ENCODE measurements at places on chromosomes 6 and 20. TPM values are rescaled to one million over a fixed set of nuclear protein-coding genes. Genes with fewer than 3 reads are reported as not detected.

PDCD2 gene
- 28.1 TPM for total RNA-seq

DNA sequence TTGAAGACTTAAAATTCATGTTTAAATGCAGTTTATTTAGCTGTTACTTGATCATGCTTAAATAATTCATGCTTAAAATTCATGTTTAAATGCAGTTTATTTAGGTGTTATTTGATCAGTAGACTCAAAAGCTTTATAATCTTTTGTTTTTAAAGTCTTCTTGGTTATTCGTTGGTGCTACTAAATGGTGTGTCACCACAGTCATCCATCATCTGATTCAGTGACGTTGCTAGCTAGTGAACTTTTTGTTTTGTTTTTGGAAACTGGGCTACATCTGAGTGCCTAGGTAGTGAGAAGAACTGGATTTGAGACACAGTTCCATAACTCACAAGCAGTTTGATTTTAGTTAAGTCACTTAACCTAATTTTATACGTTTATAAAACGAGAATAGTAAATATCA lies 20.9 kb downstream of the SCAF8 start:
- no peak for DNase-seq

GRCh38 chr6:39053854-39054576 lies 5.4 kb downstream of the GLP1R start:
- DNase-seq = no peak

LRRN4 gene
- 0.46 TPM for total RNA-seq

DNA sequence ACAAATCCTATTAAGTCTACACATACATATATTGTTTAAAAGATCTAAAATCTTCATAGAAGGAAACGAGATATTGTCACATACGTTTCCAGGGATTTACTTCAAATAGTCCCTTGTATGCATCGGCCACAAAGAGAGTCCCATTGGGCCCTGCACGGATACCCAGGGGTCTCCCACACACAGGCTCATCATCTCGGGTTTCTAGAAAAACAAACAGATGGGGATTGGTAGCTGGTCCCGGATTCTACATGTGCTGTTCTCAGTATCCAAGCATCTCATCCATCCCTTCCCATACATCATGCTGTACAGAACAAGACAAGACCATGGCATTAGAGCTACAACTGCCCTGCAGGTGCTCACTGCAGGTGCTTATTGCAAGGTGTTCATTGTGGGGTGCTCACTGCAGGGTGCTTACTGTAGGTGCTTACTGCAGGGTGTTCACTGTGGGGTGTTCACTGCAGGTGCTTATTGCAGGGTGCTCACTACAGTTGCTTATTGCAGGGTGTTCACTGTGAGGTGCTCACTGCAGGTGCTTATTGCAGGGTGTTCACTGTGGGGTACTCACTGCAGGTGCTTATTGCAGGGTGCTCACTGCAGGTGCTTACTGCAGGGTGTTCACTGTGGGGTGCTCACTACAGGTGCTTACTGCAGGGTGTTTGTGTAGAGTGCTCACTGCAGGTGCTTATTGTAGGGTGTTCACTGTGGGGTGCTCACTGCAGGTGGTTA lies 21.0 kb downstream of the APMAP start:
- no peak for DNase-seq

DNA sequence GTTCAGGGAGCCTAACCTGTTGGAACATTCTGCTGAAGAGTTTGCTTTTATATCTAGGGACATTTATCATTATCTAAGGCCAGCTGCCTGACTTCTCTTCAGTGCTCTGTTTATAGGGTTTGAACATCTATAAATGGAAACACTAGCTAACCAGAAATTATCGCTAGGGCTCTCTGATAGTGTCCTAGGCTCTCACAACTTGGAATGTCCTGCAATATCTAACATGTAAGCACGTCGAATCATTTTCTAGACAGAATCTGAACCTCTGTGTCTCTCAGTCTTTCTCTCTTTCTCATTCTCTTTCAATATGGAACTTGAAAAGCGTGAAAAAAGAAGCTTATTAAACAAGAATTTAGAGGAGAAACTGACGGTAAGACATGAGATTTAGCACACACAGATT lies 92.5 kb upstream of the MLIP start:
- no peak for DNase-seq

- no peak for DNase-seq
These were observed 105.7 kb upstream of the SNX9 start for GRCh38 chr6:157717340-157717748.

GRCh38 chr20:35699957-35700624 lies 886 bp downstream of the ROMO1 start:
- DNase-seq = no peak

GRCh38 chr20:16535277-16535676 lies 38.0 kb downstream of the KIF16B start:
- no peak for DNase-seq

- DNase-seq = no peak
These were observed 101.9 kb upstream of the LY86 start for GRCh38 chr6:6486595-6486994.

DNA sequence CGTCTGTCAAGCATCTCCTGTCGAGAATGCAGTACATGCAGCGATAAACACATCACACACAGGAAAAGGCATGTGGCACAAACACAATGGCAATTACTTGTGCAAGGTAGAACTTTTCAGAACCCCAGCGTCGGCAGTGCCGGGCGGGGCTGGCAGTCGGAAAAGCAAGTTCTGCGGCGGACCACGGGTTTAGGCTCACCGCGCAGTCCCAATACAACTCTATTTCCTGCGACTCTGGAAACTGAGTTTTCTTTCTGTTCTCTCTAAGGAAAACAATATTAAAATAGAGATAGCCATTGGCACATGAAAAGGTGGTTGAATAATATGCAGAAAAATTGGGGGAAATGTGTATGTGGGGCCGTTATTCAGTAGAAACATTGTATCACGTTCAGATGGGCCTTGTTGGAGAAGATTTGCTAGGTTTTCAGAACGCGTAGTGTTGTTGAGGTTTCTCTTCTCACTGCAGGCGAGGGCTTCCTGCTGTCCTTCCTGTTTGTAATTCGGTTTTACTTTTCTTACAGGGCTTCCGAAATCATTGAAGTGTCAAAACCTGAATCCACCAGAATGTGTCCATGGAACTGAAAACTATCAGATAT lies 369.5 kb downstream of the THBS2 start:
- no peak for DNase-seq

DNA sequence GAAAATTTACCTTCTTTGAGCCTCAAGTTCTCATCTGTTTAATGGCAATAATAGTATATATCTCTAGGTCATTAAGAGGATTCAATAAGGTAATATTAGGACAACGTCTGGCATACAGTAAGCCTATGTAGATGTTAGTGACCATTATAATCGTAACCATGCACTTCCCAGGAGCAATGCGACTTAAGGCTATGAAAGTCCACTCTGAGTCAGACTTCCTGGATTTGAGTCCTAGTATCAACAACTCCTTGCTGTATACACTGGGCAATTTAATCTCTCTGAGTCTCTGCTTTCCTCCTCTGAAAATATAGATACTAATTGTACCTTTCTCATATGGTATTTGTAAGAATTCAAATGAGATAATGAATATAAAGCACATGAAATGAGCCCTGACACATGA lies 168.1 kb upstream of the HDDC2 start:
- DNase-seq = no peak

PSMB9 gene
- 13.4 TPM for total RNA-seq

DNA sequence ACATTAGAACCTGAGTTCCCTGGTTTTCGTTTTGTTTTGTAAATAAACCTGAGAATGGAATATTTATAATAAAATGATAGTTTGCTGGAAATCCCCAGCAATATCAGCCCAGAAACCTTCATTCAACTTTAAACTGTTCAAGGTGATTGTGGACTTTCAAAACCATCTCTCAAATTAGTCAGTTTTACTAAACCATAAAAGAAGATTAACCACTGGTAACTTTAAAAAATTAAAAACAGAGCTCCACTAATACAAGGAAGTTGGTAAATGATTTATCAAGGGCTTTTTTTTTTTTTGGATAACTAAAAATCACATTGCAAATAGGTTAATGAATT lies 10.0 kb downstream of the MBOAT1 start:
- DNase-seq = no peak

- DNase-seq = no peak
These were observed 4.8 kb downstream of the TAF4 start for GRCh38 chr20:62060631-62061541.

- no peak for DNase-seq
These were observed 96.7 kb downstream of the FYN start for GRCh38 chr6:111776236-111777221.

FRMD1 gene
- total RNA-seq = 0.41 TPM

GRCh38 chr6:76003113-76003512 lies 69.3 kb downstream of the IMPG1 start:
- DNase-seq = no peak

- no peak for DNase-seq
These were observed 684 bp downstream of the PAQR8 start for GRCh38 chr6:52362443-52363227.

- no peak for DNase-seq
These were observed 60.9 kb downstream of the COL9A1 start for GRCh38 chr6:70241991-70242420.

DNA sequence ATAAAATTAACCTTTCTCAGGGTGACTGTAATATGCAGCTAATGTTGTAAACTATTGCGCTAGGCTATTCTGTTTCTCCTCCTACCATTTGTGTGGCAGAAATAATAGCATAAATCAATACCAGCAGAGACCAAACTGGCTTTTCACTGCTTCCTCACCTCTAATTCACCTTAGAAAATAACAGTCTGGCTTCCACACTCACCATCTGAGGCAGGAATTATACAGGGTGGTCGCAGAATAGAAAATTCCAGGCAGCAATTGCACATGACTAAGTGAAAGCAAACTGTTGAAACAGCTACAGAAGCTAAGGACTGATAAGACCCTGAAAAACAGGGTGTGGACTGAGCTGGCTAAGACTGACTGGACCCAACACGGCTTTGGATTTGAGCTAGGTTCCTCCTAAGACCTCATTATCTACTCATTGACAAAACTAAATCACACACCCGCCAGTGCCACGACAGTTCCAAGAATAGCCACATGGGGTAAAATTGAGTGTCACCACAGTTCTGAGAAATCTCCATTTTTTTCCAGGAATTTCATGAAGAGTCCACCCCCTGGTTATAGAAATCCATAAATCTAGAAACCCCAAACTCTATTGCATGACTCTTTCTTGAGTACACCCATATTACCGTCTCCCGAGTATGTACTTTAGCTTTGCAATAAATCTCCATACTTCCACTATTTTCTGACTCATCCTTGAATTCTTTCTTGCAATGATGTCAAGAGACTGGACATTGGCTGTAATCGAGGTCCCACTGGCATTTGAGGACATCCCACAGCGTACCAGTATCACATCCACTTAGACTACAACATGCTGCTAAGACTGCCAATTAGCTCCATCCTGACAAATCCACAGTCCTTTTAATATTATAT lies 60.9 kb upstream of the KCNQ5 start:
- DNase-seq = no peak

DCDC2 gene
- total RNA-seq = not detected

PLCB4 gene
- 27.7 TPM for total RNA-seq

DNA sequence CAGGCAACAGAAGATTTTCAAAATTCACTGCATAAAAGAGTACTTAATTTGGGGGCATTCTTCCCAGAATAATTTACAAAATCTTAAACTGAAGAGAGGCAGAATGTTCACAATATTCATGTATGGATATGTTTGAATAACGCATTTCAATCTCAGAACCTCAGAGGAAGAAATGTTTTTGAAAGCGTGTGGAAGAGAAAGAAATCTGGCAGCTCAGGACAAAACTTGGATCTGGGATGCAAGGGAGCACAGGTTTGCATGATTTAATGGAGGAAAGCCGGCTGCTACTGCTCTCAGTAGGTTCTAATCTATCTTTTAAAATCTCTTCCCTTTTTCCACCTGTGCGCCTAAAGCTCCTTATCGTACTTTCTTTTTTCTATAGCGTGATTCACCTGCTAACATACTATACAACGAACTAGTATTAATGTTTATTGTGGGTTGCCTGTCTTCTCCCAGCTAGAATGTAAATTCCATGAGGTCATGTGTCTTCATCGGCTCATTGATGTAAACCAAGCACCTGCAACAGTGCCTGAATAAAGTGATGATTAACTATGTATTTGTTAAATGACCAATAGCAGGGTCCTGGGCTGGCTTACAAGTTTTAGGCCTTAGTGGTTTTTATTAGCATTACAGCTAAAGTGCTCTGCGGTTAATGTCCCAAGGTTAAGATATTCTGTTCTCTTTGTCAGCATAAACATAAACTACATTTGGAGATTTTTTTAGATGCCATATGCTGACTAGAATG lies 15.3 kb downstream of the PRL start:
- DNase-seq = no peak

GRCh38 chr20:21166801-21167200 lies 40.9 kb downstream of the KIZ start:
- DNase-seq = no peak

GRCh38 chr6:11722805-11723631 lies 55.6 kb downstream of the ADTRP start:
- no peak for DNase-seq

- no peak for DNase-seq
These were observed 26.8 kb downstream of the SUN5 start for GRCh38 chr20:32977281-32978008.

KDM1B gene
- total RNA-seq = 13.0 TPM

ETV7 gene
- 0.38 TPM for total RNA-seq

DNA sequence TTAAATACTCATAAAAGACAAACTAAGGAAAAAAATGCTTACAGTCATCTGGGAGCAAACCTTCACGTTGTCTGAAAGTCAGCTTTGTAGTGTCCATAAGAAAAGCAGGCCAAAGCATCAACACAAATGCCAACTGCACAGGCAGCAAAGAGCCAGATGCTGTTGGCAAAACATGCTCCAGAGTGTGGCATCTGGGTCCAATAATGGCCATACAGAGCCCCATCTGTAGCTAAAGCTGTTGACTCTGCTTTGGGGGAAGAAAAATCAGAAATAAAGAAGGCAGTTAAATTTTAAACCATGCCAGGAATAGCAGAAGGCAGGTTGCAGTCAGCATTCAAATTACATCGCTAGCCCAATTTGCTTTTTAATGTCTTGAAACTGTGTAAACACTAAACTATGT lies 776.3 kb downstream of the EYS start:
- DNase-seq = no peak

SYCP2L gene
- 0.92 TPM for total RNA-seq

COL9A1 gene
- 0.14 TPM for total RNA-seq

DNA sequence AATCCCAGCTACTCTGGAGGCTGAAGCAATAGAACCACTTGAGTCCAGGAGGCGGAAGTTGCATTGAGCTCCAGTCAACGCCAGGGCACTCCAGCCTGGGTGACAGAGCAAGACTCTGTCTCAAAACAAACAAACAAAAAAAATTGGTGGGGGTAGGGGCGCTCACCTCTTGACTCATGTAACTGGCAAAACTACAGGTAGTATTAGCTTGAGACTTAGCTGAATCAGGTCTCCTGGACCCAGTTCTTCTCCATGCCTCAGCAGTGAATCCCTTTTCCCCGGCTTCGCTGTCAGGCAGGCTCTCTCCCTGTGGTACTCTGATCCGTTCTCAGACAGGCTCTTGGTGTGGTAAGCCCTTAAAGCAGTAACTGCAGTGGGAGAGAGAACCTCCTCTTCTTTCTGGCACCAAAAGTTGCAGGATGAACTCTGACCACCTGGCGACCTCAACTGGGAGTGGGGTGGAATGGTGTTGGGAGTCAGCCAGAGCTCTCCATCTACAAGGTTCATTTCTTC lies 12.9 kb downstream of the SLC9A8 start:
- no peak for DNase-seq

LAMA2 gene
- 119 TPM for total RNA-seq

GRCh38 chr20:9353916-9354276 lies 160.5 kb upstream of the LAMP5 start:
- no peak for DNase-seq

GRCh38 chr6:56671160-56671559 lies 28.5 kb upstream of the DST start:
- DNase-seq = no peak
